Left forelimb (tissue), 1 donor: ENCODE measurements at places on chromosomes 16 and 17.

DNA sequence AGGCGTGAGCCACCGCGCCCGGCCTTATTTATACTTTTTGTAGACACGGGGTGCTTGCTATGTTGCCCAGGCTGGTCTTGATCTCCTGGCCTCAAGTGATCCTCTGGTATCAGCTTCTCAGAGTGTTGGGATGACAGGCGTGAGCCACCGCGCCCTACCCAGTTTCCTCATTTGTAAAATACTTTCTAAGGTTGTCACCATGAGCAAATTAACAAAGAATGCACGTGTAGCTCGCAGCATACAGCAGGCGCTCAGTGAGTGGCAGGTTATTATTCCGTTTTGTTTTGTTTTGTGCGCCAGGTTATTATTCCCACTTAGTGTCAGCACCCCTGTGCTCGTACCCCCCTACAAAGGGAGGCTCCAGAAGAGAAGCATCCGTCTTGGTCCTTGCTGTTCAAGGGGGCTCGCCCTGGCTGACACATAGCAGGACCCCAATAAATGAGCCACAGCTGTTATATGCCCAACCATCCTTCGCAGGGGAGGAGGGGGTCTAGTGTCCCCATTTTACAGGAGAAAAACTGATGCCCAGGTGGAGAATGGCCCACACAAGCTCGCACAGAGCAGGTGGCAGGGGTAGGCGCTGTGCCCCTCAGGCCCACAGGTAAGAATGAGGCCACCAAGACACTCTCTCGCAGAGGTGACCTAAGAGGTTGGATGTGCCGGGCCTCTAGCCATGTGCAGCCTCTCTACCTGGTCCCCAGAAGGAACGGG is 686 bp upstream of the MIEF2 start:
- DNase-seq = no peak

DNA sequence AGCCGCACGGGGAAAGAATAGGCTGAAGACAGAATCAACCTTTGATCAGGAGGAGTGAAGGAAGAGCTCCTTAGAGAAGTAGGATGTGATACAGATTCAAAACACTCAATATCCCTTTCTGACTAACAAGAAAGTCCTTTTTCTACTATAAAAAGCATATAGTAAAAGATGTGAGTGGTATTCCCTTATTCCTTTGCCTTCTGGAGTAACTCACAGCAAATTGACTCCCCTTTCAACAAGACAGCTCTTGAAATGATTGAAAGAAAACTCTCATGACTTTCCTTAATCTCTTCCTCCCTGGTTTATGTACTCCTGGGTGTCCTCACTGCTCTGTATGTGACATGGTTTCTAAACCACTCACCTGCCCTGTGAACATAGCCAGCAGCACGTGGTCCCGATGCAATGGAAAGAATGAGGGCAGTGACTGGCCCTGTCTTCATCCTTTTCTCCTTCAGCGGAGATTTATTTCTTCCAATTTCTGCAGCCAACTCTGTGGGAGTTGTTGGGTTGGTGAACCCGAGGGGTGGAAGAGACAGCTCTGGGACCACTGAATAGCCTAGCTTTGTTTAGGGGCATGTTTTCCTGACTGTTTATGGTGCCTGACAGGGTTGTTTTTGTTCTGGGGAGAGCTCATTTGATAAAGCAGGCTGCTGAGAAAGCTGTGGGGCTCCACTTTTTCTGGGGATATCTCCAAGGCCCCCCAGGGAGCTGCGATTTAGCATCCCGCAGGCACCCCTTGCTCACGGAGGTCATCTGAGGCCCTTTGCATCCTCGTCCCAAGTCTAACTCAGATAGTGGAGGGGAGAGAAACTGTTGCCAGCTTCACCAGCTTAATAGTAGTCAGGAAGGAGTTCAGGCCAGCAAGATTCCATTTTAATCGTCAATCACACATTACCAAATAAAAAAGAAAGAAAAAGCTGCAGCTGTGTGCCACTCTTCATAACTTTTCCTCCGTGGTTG is 46.7 kb downstream of the MAP2K6 start:
- DNase-seq = no peak

- DNase-seq = no peak
Observed at GRCh38 chr17:67531291-67531690, 154.2 kb downstream of the PITPNC1 start.

- DNase-seq = no peak
Observed at GRCh38 chr16:11248133-11248532, 7.9 kb downstream of the SOCS1 start.

GRCh38 chr17:48843187-48843900 is 12.5 kb downstream of the CALCOCO2 start:
- no peak for DNase-seq

DNA sequence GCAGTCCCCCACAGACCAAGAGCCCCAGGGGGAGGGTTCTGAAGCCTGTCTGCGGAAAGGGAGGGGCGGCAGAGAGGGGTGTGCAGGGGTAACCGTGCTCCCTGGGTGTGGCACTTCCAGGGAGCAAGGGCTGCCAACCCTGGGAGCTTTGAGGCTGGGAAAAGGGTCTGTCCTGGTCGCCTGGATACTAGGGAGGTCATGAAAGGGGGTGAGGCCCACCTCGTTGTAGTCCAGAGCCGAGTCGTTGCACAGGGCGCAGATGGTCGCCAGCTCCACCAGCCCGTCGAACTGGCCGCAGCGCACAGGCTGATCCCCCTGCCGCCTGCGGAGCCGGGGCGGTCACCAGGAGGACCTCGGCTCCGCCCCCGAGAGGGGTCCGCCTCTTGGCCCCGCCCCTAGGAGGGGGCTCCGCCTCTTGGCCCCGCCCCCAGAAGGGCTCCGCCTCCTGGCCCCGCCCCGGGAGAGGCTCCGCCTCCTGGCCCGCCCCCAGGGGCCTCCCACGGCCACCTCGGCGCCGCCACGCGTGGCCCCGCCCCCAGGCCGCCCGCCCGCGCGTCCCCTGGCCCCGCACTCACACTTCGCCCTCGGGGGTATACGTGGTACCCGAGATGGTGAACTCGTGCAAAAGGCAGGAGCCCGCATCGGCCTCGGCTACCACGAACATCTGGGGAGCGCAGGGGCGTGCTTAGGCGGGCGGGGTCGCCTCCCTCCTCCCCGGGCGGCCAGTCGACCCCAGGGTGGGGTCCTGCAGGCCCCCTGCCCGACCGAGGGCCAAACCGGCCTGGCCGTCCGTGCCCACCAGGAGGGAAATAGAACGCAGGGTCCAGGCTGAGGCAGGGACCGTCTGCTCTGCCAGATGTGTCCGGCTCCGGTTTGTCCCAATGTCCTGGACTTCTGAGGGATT is 19.5 kb downstream of the ATP2A3 start:
- DNase-seq = peak; percentile 80

GRCh38 chr16:67884684-67885083 is at the start of gene NRN1L:
Gene NRN1L (plus strand): TSS chr16:67884885. CDS start chr16:67884904, 19 bp downstream.
- DNase-seq = peak; percentile 91
